ENCODE measurements at places on chromosomes 11 and 22. TPM values are rescaled to one million over a fixed set of nuclear protein-coding genes. Genes with fewer than 3 reads are reported as not detected.

DNA sequence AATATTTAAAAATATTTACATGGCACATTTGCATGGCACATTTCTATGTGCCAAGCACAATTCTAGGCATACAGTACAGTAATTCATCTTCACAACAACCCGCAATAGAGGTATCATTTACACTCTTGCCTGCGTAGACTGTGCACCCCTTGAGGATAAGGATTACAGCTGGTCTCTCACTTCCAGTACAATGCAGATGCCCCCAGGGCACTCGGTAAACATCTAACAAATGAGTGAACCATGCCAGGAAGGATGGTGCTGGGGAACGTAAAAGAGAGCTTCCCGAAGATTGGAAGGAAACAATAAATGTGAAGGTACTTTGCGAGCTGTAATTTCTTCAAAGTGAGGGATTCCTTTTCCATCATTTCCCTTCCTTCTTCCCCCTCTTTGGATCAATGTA lies 1.3 kb downstream of the PRPF19 start:
- peaks cover 19% of the 10 kb centered on the region for H3K4me1 ChIP-seq
- DNase-seq, result no peak
- peak overlapping the region; percentile 92 for H3K4me3 ChIP-seq
- H3K36me3 ChIP-seq, result peaks cover 29% of the 10 kb centered on the region

DNA sequence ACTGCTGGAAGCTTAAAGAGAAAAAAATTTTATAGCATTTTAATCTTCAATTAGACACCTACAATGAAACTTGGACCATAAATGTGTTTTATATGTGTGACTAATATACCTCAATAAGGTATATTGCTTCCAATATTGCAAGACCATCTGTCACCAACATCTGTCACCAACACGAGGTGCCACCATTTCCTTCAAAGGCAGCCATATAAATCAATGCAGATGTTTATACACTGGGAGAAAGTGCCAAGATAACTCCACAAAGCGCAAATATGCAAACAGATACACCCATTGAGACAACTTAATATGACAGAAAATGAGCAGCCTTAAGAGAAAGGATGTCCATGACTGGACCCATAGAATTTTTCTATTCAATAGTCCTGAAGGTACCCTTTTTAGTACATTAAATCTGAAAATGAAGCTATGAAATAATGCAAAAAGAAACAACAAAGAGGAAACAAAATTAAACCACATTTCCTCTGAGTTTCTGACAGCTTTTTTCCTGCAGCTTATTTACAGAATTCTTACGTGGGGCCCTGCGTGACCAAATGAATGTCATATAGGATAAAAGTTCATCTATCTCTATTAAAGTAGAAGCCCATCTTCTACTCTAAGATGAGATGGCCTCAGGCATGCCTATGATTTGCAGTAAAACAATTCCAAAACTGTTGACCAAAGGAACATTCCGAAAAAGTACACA lies 12.5 kb downstream of the MPZL3 start:
- DNase-seq, result no peak
- H3K36me3 ChIP-seq, result no peaks in the 10 kb centered on the region
- H3K27ac ChIP-seq, result no peak overlapping the region
- peaks cover 34% of the 10 kb centered on the region for H3K4me1 ChIP-seq
- H3K27me3 ChIP-seq, result no peaks in the 10 kb centered on the region

NPAS4 gene
- total RNA-seq, result not detected

- no peak for DNase-seq
- no peak overlapping the region for H3K27ac ChIP-seq
- no peak overlapping the region for H3K4me3 ChIP-seq
- peaks cover 38% of the 10 kb centered on the region for H3K4me1 ChIP-seq
- H3K27me3 ChIP-seq, result no peaks in the 10 kb centered on the region
- H3K36me3 ChIP-seq, result no peaks in the 10 kb centered on the region
Observed at GRCh38 chr11:129144256-129144655, 47.9 kb downstream of the ARHGAP32 start.

DNA sequence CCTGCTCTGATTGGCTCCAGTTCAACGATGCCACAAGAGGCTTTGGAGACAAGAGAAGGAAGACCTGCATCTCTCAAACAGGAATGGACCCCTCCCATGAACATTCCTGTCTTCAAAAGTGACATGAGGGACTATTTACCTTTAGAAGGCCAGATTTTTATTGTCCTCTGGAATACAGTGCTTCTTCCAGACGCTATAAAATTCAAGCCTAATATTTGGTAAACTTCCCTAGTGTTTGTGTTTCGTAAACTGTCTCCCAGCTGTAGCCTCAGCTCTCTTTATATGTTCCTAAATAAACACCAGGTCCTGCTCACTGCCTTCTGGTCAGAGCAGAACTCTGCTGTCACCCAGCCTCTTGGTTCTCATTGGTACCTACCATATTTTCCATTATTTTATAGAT lies 157.8 kb downstream of the CCDC34 start:
- no peak overlapping the region for H3K4me3 ChIP-seq
- DNase-seq, result no peak
- no peak overlapping the region for H3K27ac ChIP-seq
- H3K27me3 ChIP-seq, result no peaks in the 10 kb centered on the region
- H3K36me3 ChIP-seq, result no peaks in the 10 kb centered on the region

GRCh38 chr11:120908461-120909181 lies 115.3 kb upstream of the TBCEL start:
- no peak overlapping the region for H3K27ac ChIP-seq
- DNase-seq, result no peak
- H3K36me3 ChIP-seq, result no peaks in the 10 kb centered on the region
- peaks cover 14% of the 10 kb centered on the region for H3K4me1 ChIP-seq
- no peak overlapping the region for H3K4me3 ChIP-seq

- no peaks in the 10 kb centered on the region for H3K27me3 ChIP-seq
- H3K4me1 ChIP-seq, result no peaks in the 10 kb centered on the region
- peaks cover 29% of the 10 kb centered on the region for H3K36me3 ChIP-seq
Observed at GRCh38 chr22:50225200-50225969, 19.4 kb downstream of the TUBGCP6 start.

- no peaks in the 10 kb centered on the region for H3K4me1 ChIP-seq
- H3K27ac ChIP-seq, result no peak overlapping the region
- no peak overlapping the region for H3K4me3 ChIP-seq
- no peaks in the 10 kb centered on the region for H3K36me3 ChIP-seq
- H3K27me3 ChIP-seq, result no peaks in the 10 kb centered on the region
Observed at GRCh38 chr11:133081730-133082452, 450.4 kb downstream of the OPCML start.

KRTAP5-8 gene
- total RNA-seq, result not detected

XKR3 gene
- total RNA-seq, result not detected

OR8J3 gene
- not detected for total RNA-seq

MRGPRX3 gene
- total RNA-seq, result not detected

HIC2 gene
- total RNA-seq, result 6.7 TPM

C11orf71 gene
- total RNA-seq, result 4.3 TPM

DNA sequence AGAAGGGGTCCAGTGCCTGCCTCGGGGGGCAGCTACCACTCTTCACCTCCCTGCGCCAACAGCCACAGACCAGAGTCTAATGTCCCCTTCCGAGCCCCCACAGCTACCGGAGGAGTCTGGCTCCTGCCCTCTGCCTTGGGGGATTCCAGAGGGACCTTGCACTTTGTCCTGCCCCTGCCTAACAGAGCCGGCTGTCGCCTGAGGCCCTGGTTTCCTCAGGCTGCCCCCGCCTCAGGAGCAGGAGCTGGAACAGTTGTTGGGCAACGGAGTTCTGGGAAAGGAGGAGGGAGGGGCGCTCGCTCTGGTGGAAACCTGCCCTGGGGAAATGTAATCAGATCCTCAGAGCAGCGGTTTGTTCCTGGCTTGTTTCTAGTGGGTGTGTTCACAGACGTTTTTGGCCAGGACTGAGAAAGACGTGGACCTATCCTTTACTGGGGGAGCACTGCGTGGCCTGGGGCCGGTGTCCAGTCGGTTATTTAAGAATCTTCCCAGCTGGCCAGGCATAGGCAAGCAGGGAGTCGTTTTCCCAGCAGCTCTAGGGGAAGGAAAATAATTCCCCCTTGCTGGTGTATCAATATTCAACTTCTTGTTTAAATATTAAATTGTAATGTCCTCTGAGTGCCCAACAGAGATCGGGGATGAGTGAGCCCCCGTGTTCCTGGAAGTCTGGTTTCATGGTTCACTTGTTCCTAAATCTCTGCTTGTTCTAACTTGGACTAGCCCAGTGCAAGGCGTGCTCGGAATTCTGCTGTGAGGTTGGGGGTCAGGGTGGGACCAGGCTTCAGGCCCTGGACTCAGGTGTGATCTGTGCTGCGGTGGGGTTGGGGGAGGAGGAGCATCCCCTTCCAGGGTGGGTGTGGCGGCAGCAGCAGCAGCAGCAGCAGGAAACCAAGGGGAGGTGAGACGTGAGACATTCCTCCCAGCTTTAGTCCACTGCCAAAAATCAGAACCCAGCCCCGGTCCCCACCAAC lies 32.1 kb downstream of the A4GALT start:
- H3K27me3 ChIP-seq, result no peaks in the 10 kb centered on the region
- DNase-seq, result no peak
- peak overlapping the region; percentile 40 for H3K27ac ChIP-seq
- H3K4me1 ChIP-seq, result peaks cover 33% of the 10 kb centered on the region
- no peaks in the 10 kb centered on the region for H3K36me3 ChIP-seq

OR5L2 gene
- total RNA-seq, result not detected

- no peak overlapping the region for H3K27ac ChIP-seq
- no peaks in the 10 kb centered on the region for H3K27me3 ChIP-seq
- H3K4me3 ChIP-seq, result no peak overlapping the region
- peaks cover 43% of the 10 kb centered on the region for H3K36me3 ChIP-seq
- no peak for DNase-seq
Observed at GRCh38 chr22:21972293-21972779, 10.3 kb downstream of the TOP3B start.

INPP5J gene
- total RNA-seq, result 8.9 TPM

PKDREJ gene
- not detected for total RNA-seq

VSIG2 gene
- not detected for total RNA-seq

GRCh38 chr11:66272596-66272995 lies 4.2 kb downstream of the RAB1B start:
- H3K27me3 ChIP-seq, result no peaks in the 10 kb centered on the region
- peaks cover 6% of the 10 kb centered on the region for H3K4me1 ChIP-seq
- peaks cover 18% of the 10 kb centered on the region for H3K36me3 ChIP-seq
- no peak overlapping the region for H3K27ac ChIP-seq
- no peak overlapping the region for H3K4me3 ChIP-seq

DNA sequence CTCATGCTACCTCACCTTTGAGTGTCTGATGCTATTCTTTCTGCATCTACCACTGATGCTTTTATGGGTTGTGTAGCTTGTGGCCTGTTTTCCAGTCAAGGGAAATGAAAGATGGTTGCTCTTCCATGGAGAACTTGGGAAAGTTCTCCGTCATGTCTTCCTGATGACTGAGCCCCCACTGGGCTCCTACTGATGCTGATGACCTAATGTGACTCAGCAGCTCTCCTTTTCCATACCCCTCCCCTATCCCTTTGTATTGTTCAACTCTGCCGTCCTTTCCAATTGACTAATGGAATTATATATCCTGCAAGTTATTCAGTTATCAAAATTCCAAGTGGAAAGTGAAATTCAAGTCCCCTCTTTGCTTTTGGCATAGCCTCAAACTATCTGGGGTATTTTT lies 44.7 kb downstream of the REXO2 start:
- no peaks in the 10 kb centered on the region for H3K27me3 ChIP-seq
- H3K36me3 ChIP-seq, result no peaks in the 10 kb centered on the region
- no peak for DNase-seq
- no peak overlapping the region for H3K27ac ChIP-seq
- no peak overlapping the region for H3K4me3 ChIP-seq

GRCh38 chr11:96863520-96863919 lies 473.7 kb downstream of the JRKL start:
- H3K36me3 ChIP-seq, result no peaks in the 10 kb centered on the region
- H3K27ac ChIP-seq, result no peak overlapping the region
- H3K27me3 ChIP-seq, result no peaks in the 10 kb centered on the region
- H3K4me3 ChIP-seq, result no peak overlapping the region

- no peaks in the 10 kb centered on the region for H3K36me3 ChIP-seq
- H3K27me3 ChIP-seq, result peaks cover 15% of the 10 kb centered on the region
- H3K27ac ChIP-seq, result no peak overlapping the region
- no peak for DNase-seq
- no peak overlapping the region for H3K4me3 ChIP-seq
Observed at GRCh38 chr11:130611791-130612251, 163.4 kb downstream of the ADAMTS15 start.

GRCh38 chr11:43267856-43268580 lies 43.8 kb upstream of the API5 start:
- no peaks in the 10 kb centered on the region for H3K27me3 ChIP-seq
- H3K4me3 ChIP-seq, result no peak overlapping the region
- DNase-seq, result no peak
- H3K36me3 ChIP-seq, result no peaks in the 10 kb centered on the region
- no peak overlapping the region for H3K27ac ChIP-seq

THYN1 gene
- total RNA-seq, result 32.2 TPM

GRCh38 chr11:87141980-87142514 lies 104.3 kb downstream of the TMEM135 start:
- H3K27me3 ChIP-seq, result no peaks in the 10 kb centered on the region
- no peak overlapping the region for H3K4me3 ChIP-seq
- no peak for DNase-seq
- H3K27ac ChIP-seq, result no peak overlapping the region
- peaks cover 2% of the 10 kb centered on the region for H3K4me1 ChIP-seq

DNA sequence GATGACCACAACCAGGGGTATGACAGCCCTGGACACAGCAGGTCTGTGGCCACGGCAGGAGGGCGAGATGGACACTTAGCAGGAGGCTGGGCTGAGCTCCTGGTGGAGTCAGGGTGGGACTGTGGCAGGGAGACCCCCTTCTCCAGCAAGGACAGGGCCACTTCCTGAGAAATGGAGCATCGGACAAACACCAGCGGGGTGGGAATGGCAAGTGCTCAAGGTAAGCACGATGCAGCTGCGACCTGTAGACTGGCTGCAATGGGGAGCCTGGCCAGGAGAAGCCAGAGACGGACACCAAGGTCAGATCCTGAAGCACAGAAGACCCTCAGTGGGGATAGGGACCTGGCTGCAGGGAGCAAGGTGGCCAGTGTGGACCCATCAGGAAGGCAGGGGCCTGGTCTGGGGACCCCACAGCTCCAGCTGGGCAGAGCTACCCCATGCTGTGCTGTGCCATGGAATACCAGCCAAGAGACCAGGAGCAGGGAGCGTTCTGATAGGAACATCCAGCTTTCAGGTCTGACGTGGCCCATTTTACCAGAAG lies 29.2 kb downstream of the RSPH14 start:
- no peaks in the 10 kb centered on the region for H3K36me3 ChIP-seq
- no peak overlapping the region for H3K4me3 ChIP-seq
- H3K27me3 ChIP-seq, result no peaks in the 10 kb centered on the region
- no peak overlapping the region for H3K27ac ChIP-seq

DNA sequence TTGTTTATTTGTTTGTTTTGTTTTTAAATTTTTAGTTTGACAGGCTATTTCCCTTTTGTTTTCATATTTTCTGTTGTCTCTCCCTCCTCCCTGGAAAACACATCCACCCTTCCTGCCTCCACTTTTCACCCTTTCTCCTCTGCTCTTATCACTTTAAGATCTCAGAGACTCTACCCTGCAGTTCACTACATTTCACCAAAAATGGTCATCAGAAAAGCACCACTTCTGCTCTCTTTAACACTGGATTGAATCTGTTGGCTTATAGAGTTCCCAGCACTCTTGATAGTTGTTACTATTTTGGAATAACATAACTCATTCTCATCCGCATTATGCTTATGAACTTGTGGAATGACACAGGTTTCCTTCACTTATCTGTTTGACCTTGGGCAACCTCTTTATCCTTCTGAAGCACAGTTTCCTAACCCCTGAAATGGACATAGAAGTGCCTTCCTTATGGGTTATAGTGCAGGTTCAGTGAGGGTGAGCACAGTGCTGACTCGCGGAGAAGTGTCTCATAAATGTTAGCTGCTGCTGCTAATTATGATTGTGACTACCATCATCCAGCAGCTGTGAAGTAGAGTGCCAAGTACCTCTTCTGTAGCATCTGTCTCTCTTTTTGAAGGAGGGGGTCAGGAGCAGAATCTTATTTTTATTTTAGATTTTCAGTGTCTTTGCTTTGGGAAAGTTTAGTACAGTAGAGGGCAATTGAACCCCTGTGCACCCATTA lies 15.0 kb downstream of the TEAD1 start:
- DNase-seq, result no peak
- no peaks in the 10 kb centered on the region for H3K27me3 ChIP-seq
- H3K4me3 ChIP-seq, result no peak overlapping the region

All from HCT116 (cell line).